CMK (cell line): ENCODE measurements at places on chromosomes 1 and 21.

GRCh38 chr21:46493828-46494227 is 35.1 kb downstream of the DIP2A start:
- DNase-seq, result no peak

- DNase-seq, result no peak
These were observed 1.7 kb downstream of the ADSS2 start for GRCh38 chr1:244449936-244450508.

DNA sequence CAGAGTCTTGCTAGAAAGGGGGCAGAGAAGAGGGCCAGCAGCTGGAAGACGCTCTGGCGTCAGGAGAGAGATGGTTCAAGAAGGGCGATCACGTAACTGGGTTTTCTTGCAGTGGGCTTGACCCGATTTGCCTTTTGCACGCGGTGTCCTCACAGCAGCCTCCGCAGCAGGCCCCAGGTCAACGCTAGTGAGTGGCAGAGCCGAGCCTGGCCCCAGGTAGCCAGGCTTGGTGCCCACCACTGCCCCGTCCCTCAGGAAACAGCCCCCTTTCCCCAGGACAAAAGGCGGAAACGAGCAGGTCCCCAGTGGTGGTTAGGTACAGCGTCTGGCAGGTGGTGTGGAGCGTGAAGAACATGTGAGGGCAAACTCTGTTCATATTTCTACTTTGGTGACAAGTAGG is 8.6 kb upstream of the UTS2 start:
- no peak for DNase-seq

DNA sequence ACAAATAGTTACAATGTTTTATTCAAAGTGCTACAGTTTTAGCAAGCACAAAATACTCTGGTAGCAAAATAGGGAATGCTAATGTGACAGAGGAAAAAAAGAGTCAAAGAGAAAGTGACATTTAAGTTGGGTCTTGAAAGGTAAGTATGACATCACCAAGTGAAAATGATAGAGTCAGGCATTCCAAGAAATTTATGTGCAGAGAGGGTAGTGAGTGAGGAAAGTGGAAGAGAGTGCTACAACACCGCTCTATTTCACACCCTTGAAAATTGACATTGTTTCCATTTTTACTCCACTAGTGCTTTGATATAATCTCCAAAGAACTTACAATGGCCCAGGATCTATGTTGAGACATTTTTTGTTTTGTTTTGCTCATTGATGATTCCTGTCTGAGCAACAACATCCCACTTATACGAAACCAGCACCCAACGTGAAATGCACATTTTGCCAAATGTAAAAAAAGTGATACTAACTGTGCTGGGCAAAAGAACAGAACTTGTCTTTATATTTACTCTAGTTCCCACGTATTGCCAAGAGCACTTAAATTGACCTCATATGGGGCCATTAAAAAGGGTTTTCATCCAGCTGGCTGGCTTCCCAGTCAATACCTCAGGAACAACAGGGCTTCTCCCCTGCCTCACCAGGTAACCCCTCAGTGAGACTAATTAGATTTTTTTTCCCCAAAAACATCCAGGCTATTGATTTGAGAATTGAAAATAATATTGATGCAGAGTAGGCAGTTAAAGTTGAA is 206.3 kb upstream of the NR5A2 start:
- DNase-seq, result no peak

- no peak for DNase-seq
These were observed 98.6 kb downstream of the NAV1 start for GRCh38 chr1:201637282-201638079.

DNA sequence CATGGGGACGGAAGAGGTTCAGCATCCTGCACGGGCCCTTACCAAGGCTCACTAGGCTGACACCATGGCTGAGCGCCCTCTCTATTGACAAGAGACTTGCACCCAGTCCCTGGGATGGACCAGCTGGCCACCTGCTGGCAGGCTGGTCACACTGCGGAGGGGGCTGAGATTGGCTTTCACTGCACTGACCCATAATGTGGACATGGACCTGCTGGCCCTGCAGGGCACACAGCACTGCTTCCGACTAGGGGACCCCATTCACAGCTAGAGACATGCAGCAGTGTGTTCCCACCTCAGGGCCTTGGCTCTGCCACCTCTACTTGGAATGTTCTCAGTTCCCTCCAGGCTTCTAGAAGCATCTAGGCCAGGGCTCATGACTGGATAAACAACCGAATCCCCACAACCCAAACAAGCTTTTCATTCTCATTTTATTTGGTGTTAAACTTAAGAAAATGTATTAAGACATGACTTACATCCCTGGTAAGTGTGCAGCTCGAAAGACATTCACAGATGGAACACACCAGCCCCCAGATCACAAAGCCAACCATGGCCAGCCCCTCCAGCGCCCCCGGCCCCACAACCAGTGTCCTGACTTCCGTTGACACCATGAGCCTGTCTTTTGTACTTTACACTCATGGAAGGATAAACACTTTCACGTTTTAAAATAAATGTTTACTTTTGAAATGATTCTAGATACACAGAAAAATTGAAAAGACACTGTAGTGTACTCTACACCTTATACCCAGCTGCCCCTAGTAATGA is 9.3 kb upstream of the SRARP start:
- no peak for DNase-seq

DNA sequence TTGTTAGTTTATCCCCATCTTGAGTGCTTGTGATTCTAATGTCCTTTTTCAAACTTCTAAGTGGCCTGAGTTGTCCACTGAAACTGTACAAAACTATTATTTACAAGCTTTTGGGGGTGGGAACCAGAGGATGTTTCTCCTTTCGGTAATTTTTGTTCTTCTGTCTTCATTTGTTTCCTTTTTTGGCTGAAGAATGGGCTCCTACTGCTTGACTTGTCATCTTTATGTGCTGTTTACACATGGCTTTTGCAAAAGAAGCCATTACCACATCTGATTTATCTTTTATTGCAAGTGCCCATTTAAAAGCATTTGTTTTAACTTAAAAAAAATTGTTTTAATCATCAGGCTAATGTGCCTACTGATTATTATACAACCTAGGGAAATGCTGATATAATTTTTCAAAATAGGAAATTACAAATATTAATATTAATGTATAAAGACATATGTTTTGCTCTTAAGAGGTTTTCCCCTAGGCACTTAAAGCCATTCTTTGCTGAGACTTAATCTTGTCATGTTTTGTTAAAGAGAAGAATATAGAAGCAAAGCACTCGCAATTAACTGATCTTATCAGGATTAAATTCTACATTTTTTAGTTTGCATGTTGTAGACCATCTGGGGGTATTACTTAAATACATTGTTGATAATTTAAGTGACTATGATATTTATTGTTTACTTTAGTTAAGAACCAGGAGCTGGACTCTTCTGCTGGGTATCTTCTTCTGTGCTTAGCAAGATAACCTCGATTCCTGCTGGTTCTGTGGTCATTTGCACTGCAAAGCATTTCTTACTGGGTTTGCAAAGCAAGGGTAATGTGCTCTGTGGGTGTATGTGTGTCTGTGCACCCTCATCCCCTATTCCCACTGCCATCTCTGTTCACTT is 40.1 kb downstream of the TMEM200B start:
- DNase-seq, result no peak
